Stimulated activated CD4-positive, alpha-beta T cell treated with anti-CD3 and anti-CD28 coated beads, Interleukin-15, amount 100 ng/mL, for 24 hours (primary cell): ENCODE measurements at places on chromosomes 5 and 9.

DNA sequence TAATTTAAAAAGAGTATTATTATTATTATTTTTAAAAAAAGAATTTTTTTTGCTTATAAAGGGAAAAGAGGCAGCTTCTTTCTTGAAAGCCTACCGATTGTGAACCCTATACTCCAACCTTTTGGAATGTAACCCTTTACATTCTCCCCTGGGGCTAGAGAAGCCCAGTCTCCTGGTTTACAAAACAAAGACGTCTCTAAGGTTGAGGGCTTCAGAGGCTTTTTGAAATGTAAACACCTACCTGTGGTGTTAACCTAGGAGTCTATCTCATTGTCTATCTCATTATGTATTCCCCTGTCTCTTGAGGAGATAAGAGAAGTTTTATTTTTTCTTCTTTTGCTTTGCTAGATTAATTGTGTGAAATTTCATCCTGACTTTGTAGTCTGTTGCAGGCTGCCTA, 4.7 kb downstream of the TNFSF8 start:
- no peak for DNase-seq

DNA sequence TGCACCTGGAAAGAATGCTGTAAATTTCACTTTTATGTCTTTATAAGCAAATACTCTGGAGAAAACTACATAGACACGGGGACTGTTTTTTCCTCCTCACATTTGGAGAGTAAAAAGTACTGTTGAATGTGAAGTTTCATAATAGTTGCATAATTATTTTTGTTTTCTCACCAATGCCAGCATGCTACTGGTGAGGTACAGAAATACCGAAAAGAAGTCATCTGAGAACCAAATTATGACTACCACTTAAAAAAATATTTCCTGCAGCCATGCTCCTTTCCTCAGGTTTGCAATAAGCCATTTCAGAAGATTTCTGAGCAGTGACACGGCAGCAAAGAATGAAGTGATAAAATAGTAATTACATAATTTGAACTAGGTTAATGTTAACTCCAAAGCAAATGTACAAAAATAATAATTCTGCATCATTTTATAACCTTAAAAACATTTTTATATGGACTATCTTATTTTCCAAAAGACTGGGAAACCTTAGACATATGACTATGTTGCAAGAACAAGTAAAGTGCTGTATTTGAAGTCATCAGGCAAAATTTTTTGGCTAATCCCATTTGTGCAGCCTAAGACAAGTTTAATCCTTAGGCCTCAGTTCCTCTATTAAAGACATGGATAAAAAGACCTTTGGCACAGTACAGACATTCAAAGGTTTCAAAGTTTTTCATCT, 144.7 kb downstream of the PCSK1 start:
- DNase-seq = no peak

DNA sequence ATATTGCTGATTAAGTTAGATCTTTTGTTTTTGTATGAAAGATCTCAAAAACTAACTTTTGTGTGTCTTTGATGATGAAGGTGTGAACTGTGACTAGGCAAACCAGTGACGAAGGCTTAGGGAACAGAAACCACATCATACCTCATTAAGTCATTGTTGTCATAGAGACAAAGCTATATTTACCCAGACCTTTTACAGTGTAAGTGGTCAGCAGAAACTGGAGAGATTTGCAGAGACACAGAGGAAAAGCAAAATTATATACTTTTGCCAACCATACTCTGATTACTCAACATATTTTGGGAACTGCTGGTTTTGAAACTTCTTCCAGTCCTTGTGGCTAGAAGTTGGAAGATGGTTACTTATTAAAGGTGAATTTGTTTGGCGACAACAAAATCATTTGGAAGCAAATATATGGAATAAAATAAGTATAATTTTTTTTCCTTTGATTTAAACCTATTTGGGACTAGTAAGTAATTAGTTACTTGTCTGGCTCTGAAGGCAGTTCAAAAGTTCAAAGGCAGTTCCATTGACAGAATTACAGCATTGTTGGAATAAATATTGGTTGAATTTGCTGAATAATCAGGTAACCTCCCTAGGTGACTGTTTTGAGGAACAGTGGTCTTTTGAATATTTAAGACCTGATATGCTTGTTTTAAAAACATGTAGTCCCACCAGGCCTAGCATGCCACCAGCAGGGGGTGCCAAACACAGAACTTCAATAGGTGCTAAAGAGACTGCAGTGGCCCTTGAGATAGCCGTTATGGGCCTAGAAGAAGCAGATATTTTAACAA, 103.8 kb downstream of the RPS23 start:
- peak; percentile 83 for DNase-seq

DNA sequence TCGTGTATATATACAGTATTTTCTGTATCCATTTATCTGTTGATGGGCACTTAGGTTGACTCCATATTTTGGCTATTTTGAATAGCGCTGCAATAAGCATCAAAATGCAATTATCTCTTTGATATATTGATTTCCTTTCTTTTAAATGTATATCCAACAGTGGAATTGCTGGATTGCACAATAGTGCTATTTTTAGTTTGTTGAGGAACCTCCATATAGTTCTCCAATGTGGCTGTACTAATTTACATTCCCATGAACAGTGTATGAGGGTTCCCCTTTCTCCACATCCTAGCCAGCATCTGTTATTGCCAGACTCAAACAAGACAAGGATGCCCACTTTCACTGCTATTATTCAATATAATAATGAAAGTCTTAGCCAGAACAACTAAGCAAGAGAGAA, 9.1 kb upstream of the CTXN3 start:
- DNase-seq = no peak

DNA sequence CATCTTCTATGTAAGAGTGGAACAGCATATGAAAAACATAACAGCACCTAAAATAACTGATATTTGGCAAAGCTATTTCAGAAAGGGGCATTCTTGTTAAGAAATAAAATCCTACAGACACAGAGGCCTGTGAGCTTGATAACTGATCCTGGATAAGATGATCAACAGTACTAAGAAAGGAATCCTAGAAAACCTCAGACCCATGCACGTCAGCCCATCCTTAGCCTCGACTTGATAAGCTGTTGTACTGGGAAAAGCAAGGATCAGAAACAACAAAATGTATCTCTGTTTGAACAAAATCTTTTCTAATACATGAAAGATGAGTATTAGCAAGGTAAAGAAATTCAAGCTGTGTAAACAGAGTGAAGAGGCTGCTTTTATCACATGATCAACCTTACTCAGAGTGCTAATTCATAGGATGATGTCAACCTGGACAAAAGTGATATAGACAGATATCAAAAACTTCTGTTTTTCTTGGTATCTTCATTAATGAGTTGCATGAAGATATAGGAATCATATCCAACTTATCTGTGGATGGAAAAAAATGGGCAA, 15.2 kb downstream of the LIFR start:
- no peak for DNase-seq

GRCh38 chr5:94700592-94700991, 82.1 kb downstream of the SLF1 start:
- DNase-seq = no peak

- no peak for DNase-seq
Observed at GRCh38 chr9:105232207-105232606, 12.2 kb upstream of the SLC44A1 start.

- DNase-seq = no peak
Observed at GRCh38 chr9:6944896-6945295, 187.1 kb downstream of the KDM4C start.

- DNase-seq = no peak
Observed at GRCh38 chr5:109215040-109215439, 194.7 kb downstream of the PJA2 start.

DNA sequence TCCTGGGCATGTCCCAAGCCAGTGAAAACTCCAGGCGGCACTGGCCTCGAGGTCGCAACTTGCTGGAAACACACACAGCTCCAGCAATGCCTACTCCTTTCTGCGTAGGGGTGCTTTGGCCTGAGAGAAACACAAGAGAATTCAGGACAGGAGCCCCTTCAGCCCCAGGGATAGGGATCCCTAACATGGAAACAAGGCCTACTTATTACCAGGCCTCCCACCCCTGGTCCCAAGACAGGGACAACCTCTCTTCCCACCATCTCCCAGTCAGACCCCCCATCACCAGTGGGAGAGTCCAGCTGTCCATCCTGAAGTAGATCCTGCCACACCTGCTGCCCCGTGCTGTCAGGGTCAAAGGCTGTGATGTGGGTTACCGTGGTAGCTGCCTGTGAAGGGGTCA, 7.8 kb downstream of the CREB3 start:
- no peak for DNase-seq

- DNase-seq = no peak
Observed at GRCh38 chr5:152372875-152373274, 32.2 kb downstream of the NMUR2 start.

DNA sequence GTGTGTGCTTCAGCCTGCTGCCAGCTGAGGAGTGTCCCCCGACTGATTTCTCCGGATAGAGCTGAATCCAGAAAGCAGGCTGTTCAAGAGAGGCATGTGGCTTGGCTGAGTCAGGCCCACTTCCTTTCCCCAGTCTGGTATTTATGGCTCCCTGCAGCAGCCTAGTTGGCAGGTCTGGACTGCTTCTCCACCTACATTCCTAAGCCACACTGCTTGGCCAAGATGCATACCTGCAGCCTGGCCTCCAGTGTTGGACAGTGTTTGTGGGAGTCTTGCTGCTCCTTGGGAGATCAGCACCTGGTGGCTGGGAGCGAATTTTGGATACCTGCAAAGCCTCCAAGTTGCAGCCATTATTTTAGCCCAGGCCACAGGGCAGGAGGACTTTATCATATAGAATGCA, 670.8 kb downstream of the ACTL7B start:
- DNase-seq = no peak

DNA sequence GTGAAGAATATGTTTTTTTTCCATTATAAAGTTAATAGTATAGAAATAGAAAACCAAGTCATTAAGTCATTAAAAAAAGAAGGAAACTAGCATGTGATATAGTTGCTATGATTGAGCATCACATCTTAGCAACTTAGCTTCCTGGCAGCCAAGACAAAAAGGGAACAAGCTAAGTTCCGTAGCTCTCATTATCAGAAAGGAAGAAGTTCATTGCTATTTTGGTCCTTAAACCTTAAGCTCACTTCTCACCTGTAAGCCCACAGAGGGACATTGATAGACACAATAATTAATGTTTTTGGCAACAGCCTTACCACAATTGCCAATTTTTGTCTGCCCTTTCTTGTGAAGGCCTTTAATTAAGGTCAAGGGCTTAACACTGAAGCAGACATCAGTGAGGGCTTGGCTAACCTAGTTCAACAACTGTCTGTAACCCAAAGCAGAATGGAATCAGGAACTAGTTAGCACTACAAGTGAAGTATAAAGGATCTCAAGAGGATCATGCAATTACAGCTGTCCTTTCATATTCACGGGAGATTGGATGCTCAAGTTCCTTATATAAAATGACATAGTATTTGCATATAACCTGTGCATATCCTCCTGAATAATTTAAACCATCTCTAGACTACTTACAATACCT, 24.0 kb upstream of the KLF4 start:
- DNase-seq = no peak

GRCh38 chr5:111703662-111704061, 53.3 kb downstream of the NREP start:
- DNase-seq = no peak

GRCh38 chr5:175098301-175098700, 345.7 kb downstream of the DRD1 start:
- DNase-seq = no peak

- no peak for DNase-seq
Observed at GRCh38 chr9:20591223-20591622, 31.1 kb downstream of the MLLT3 start.

DNA sequence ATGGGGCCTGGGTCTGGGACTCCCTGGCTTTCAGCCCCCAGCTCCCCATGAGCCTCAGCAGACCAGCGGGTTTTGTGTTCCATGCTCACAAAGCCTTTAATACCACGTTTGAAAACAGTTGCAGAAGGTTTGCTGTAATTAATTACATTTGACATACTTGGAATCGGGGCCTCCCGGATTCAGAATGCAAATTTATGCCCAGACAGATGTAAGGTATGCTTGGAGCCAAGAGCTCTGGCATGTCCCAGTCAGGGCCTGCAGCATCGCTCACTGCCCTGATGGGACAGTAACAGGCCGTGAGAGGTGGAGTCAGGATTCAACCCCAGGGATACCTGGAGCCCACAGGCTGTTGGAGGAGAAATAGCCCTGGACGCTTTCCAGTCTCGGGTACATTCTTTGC, 12.2 kb downstream of the ZNF618 start:
- DNase-seq = no peak

GRCh38 chr5:111495159-111495558, 17.2 kb downstream of the STARD4 start:
- DNase-seq = no peak

GRCh38 chr5:127867022-127867783, 164.0 kb downstream of the CCDC192 start:
- DNase-seq = no peak

DNA sequence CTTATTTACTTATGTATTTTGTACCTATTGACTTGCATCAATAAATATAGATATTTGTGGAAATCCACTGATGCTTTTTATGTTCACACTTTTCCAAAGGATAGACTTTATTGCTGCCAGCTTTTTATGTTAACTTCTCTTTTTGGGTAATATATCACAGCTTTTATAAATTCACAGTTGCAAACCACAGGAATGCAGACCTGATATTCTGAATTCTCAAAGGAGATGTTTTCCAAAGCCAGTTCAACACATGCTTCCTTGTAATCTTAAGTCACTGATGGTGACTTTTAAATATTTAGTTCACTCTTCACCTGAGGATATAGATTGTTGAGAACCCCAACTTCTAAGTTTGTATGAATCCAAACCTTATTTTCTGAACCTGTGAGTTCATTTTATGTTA, 223.4 kb upstream of the PRR16 start:
- no peak for DNase-seq

DNA sequence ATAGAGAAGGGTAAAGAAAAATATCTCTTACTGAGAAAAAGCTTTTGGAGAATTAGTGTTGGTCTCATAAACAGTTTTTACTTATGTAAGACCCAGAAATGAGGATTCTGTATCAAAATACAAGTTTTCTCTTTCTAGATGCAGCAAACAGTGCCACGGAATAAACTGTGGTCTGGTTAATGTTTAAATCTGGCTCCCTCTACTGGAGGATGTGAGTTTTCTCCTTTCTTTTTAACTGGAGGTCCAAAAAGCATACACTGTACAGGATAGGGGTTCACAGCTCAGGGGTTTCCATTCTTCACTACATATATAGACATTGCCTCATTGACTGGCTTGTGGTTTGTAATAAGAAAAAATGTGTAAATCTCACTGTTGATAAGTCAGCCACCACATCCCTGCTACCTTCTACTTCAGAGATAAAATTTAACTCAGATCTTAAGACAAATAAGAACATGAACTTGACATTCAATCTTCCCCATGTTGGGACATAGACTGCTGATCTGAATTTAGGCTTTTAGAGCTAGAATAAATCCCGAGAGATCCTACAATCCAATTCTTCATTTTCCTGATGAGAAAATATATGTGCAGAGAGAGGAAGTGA, 98.9 kb downstream of the CFAP95 start:
- DNase-seq = no peak

- DNase-seq = no peak
Observed at GRCh38 chr9:112771359-112772214, 21.0 kb downstream of the SNX30 start.

- DNase-seq = no peak
Observed at GRCh38 chr9:122207096-122207495, 21.7 kb downstream of the LHX6 start.

GRCh38 chr9:36566813-36567221, 5.9 kb upstream of the MELK start:
- DNase-seq = no peak

- no peak for DNase-seq
Observed at GRCh38 chr5:10502130-10502529, 60.5 kb downstream of the ROPN1L start.

GRCh38 chr9:21031091-21031807, at the start of gene HACD4:
TSS of gene HACD4 (minus strand) at chr9:21031640. CDS start at chr9:21031590, 50 bp downstream.
- DNase-seq = peak; percentile 72
